CD4-positive, alpha-beta T cell treated with Interleukin-4 for 1 hour (primary cell): ENCODE measurements at places on chromosomes 11 and 22.

GRCh38 chr11:11395126-11395525 lies 42.1 kb upstream of the CSNK2A3 start:
- no peak for DNase-seq

DNA sequence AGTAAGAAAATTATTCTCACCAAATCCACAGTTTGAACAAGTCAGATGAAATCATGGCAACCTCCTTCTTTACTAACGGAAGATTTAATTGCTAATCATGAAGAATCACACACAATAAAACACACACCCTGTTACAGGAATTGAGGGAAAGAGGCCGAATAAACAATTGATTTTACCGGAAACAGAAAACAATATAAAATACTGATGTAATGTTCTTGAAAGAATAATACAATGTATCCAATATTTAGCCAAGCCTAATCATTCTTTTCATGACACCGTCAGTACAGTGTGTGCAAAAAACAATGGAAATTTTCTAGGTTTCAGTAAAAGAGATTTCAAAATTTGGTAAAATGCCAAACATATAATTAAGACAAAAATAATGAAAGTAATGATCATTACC lies 23.4 kb downstream of the ASRGL1 start:
- DNase-seq = no peak

GRCh38 chr11:74138572-74138971 lies 32.2 kb downstream of the C2CD3 start:
- DNase-seq = no peak

DNA sequence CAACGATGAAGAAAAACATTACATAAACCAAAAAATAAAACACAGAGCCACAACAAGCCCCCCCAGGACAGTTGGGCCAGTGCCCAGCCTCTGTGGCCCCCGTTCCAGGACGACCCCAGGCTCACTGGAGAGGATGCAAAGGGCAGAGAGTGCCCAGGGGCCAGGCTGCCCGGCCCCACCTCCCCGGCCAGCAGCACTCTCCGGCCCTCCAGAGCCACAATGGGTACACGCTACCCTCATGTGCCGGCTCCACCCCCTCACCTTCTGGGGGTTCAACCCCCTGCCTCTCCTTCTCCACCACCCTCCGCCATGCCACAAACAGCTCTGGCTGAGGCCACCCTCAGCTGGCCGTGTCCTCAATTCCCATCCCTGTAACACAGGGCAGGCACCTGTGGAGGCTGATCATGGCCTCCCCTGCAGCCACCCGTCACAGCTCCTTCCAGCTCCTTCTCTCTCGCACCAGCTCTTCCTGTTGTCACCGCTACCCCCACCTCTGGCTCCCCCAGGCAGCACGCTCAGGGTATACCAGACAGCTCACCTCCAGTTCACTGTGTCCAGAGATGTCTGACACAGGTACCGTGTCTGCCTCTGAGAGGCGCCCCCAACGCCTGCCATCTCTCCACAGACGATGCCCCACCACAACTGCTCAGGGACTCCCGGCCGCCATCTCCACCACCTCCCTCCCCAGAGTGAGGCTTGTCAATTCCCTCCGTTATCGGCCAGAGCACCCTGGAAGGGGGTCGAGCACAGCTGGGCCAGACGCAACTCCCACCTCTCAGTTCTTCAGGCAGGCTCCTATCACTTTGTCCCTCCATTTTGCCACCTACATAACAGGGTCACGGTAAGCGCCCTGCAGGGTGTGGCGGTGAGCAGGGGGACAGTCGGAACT lies 30.8 kb upstream of the MOB2 start:
- DNase-seq = no peak

GRCh38 chr11:36825251-36825650 lies 227.2 kb upstream of the RAG2 start:
- no peak for DNase-seq

- no peak for DNase-seq
Measured at GRCh38 chr11:122089111-122089510, 26.9 kb downstream of the BLID start.

GRCh38 chr11:45646275-45646927 lies 19.0 kb downstream of the CHST1 start:
- peak; percentile 51 for DNase-seq

GRCh38 chr11:70317581-70318305 lies 47.3 kb downstream of the PPFIA1 start:
- DNase-seq = no peak

DNA sequence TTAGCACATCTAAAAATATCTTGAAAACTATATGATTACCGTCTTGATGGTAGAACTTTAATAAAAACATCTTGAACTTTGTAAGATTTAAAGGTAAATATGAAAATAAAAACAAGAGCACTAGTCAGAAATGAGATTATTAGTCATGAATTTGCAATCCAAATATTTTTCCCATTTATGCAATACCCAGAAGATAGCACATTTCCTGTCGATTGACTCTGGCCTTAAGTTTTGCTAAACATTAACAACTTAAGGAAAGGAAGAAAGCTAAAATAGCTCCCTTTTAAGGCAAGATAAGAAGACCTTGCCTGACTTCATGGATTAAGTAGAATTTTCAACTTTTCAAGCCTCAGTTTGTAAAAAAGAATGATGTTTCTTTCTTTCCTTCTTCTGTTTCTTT lies 1374.7 kb upstream of the RAG2 start:
- DNase-seq = no peak

GRCh38 chr11:45082744-45083543 lies 63.5 kb upstream of the PRDM11 start:
- peak; percentile 43 for DNase-seq

DNA sequence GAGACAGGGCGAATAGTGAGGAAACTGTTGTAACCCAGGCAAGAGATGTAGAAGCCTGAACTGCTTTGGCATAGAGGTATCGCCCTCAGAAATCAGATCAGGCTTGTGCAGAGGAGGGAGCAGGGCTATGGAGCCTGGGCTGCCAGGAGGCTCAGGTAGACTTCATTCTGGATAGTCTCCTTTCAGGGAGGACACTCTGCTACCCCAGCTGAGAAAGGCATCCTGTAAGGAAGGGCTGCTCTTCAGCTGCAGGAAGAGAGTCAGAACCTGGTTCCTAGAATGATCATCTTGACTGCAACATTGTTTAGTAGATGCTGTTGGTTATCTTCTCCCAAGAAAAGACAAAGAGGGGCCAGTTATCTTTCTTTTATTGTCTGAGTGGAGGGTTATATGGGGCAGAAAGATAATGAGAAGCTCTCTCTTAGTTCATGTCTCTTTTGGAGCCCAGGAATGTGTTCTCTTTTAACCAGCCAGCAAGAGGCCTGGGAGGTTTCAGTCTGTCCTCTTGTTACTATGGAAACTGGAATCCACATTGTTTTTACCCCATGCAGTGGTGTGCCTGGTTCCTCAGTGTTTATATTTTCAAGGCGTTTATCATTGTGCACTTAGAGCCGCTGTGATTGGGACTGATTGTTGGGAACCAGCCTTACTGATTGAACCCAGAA lies 95.7 kb downstream of the STIM1 start:
- DNase-seq = no peak

DNA sequence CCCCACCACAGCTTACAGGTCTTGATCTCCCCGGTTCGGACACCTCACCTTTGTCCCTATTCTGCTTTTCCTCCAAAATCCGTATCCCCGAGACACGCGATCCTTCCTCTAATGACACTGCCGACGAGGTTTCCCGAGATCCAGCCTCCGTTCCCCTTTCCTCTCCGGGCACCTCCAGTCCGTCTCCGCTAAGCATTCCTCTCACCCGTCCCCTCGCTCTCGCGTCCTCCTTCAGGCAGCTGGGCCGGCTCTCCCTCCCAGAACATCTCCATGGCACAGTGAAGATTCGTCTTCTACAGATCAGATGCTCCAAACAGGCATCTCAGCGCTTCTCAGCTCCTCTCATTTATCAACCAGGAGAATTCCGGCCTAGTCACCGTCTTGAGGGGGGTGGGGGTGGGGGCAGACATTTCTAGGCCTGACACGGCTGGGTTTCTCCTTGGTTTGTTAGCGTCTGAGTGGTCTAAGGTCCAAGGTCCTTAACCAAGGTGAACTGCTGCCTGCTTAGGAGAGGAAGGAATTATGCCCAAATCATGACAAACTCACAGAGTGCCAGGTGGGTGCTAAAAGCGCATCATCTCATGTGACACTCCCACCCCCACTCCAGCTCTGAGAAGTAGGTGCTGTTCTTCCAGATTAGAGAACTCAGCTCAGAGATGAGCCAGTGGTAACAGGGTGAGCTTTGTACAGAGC lies at the start of gene SPTBN2:
SPTBN2 (minus strand) TSS at position 524 of the 693 bp plus-strand sequence. CDS start 7,976 bp downstream, outside the sequence.
- DNase-seq = no peak

DNA sequence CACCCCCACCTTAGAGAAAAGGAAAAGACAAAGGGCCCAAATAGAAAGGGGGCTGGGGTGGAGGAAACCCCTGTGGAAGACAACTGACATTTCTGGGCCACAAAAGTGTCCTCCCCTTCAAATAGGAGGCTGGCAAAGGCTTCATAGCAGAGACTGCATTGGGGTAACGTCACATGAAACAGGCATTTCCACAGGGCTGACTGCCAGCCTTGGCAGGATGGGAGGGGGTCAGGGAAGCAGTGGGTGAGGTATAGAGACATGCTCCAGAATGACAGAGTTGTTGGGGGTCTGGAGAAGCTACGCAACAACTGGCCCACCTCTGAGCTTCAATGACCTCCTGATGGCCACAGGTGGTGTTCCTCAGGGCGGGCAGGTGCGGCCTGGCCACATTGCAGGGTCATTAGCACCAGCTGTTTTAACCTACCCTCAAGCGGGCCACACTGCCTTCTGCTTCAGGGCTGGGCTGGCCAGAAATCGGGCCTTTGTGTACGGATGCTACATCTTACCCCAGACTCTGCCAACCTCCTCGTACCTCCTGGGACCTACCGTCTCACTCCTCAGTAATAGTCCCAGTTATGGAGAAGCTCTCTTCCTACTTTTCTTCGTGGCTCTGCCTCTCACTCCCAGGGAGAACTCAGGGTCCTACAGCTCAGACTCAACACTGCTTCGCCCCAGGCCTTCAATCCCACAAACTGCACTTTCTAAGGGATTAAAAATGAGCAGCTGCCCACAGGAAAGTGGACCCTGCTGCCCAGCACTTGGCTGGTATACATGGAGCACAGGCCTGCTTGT lies 160.0 kb upstream of the NCAM1 start:
- no peak for DNase-seq

GRCh38 chr22:30804626-30805025 lies 110.0 kb downstream of the OSBP2 start:
- no peak for DNase-seq

GRCh38 chr11:131598305-131598704 lies 227.9 kb downstream of the NTM start:
- DNase-seq = no peak

DNA sequence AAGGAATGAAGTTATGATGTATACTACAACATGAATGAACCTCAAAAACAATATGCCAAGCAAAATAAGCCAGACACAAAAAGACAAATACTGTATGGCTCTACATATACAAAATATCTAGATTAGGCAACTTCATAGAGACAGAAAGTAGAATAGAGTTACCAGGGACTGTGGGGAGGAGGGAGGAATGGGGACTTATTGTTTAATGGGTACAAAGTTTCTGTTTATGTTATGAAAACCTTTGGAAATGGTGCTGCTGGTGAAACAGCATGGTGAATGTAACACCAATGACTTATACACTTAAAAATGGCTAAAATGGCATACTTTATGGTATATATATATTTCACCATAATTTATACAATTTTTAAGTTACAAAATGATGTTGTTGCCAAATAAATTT lies 4.1 kb downstream of the AQP11 start:
- no peak for DNase-seq

GRCh38 chr22:16957781-16958180 lies 50.2 kb downstream of the GAB4 start:
- no peak for DNase-seq

DNA sequence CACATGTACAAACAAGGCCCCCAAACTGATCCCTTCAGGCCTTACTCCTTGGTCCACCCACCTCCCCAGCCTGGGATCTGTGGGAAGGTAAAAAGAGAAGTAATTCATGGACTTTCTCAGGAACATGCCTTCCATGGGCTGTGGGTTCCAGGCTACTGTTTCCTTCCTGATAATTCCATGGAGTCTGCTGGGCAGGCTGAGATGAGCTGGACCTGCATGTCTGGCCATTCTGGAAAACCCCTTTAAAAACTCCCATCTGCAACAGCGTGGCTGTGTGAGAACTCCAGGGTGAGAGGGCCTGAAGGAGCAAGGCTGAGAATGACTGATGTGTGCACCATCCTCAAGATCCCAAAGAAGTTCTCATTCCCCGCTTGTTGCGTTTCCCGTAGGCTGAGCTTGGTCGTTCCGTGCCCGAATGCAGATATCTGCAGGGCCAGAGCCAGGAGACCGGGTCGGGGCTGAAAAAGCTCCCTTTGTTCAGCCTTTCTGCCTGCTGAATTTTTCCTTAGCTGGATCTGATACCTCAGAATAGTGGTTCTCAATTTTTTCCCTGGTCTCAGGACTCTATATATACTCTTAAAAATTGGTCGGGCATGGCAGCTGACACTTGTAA lies 72.9 kb downstream of the NAT10 start:
- no peak for DNase-seq

DNA sequence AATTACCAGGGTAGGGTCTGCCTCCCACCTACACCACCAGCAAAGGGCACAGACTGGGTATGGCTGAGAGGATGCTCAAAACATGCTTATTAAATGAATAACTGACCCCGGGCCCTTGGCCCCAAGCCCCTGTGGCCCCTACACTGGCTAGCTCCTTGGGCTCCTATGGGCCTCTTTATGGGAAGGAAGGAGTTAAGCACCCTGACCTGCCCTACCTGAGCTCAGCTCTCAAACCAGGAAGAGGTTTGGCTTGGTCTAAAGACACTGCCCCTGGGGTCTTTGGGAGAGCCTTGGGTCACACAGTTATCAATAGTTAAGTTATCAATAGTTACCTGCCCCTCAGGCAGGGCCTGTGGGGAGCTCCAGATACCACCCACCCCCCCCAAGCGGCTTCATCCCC lies 1.2 kb downstream of the USH1C start:
- no peak for DNase-seq

GRCh38 chr11:41320238-41320637 lies 139.2 kb downstream of the LRRC4C start:
- DNase-seq = no peak

DNA sequence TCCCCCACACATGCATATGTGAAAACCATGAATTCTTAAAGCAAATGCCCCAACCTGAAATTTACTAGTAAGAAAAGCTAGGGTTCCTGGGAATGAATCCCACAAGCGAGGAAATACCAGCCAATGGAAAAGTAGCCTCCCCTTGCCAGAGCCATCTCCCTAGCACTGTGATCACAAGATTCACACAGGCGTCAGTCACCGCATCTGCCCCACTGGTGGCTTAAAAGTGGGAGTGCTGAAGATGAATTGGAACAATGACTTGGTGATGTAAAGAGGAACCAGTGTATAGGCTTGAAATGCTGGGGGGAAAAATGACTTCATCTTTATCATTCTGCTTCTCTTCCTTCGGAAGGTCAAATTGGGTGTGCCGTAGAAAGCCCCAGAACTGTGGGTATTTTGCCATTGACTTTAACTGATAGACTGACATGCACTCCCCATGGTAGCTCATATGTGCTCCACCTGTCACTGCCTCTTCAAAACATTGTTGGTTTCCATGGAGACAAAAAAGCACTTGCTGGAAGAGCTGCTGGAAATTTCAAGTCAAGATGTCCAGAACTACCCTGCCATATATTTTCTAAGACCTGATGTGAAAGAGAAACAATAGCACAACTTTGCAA lies 19.2 kb upstream of the ASPHD2 start:
- no peak for DNase-seq

GRCh38 chr11:20493340-20493739 lies 105.8 kb downstream of the PRMT3 start:
- DNase-seq = no peak
